ENCODE measurements at places on chromosomes 7 and 10. TPM values are rescaled to one million over a fixed set of nuclear protein-coding genes. Genes with fewer than 3 reads are reported as not detected.

DNA sequence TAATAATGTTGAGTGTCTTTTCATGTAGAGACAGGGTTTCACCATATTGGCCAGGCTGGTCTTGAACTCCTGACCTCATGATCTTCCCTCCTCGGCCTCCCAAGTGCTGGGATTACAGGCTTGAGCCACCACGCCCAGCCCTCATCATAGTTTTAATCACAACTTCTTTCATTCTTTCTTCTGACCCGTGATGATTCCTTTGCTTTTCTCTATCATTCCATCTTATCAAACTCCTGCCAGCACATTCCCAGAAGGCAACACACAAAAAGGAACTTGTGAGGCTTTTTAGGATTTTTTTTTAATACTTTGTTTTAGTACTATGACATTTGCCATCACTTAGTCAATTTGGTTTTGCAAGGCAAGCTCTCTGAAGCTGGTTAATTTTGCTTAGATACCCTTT, 77.5 kb upstream of the MEOX2 start:
- DNase-seq, result no peak

- DNase-seq, result no peak
These were observed 716.5 kb upstream of the GRM3 start for GRCh38 chr7:85927226-85927625.

- no peak for DNase-seq
These were observed 718.2 kb upstream of the PCDH15 start for GRCh38 chr10:55519264-55519663.

The PTPN20 gene
- total RNA-seq, result 16.2 TPM

- no peak for DNase-seq
These were observed 171.5 kb downstream of the CPEB3 start for GRCh38 chr10:92119340-92119739.

DNA sequence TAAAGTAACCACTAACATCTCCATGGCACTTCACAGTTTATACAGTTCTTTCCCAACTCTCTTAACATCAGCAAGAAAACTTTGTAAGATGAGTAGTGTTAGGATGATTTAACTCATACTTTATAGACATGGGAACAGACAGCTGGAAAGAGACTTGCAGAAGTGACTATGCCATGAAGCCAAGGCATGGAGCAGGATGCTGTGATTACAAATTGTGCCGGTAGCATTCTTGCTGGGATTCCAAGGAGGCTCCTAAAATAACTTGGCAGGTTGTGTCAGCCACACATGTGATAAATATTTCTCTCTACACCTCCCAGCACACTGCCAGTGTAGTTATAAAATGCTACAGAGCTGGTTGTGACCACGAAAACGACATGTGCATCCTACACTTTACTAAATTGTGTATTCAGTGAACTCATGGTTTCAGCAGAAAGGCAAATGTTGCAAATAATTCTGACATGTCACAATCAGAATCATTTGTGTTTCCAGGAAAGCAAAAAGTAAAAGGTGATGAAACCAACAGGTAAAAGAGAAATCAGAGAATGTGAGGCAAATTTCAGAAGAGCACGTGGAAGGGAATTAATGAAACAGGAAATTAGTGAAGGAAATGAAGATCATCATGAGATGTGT, 5.6 kb upstream of the CYP3A4 start:
- no peak for DNase-seq

The ABCA13 gene
- not detected for total RNA-seq

The SEMA3E gene
- total RNA-seq, result 0.07 TPM
